ENCODE measurements at places on chromosomes 11 and 22.

GRCh38 chr22:42300259-42301076, 30.0 kb upstream of the TCF20 start:
- no peak for DNase-seq

GRCh38 chr11:77126861-77127234, 1.2 kb upstream of the MYO7A start:
- DNase-seq: no peak

- no peak for DNase-seq
Measured at GRCh38 chr11:127274328-127274676, 273.7 kb upstream of the KIRREL3 start.

DNA sequence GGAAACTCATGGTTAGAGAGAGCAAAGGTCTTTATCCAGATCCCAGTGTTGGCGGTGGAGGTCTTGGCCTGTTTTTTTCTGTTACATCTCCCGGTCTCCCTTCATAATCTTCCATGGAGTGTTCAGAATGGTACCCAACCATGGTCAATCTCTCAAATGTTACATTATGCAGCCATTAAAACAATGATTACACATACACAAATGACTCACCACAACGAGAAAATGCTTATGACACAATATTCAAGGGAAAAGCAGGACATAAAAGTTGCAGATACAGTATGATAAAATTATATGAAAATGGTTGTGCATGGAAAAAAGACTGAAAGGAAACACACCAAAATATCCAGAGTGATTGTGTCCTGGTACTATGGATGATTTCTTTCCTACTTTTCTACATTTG, 17.8 kb upstream of the CSNK1E start:
- no peak for DNase-seq

DNA sequence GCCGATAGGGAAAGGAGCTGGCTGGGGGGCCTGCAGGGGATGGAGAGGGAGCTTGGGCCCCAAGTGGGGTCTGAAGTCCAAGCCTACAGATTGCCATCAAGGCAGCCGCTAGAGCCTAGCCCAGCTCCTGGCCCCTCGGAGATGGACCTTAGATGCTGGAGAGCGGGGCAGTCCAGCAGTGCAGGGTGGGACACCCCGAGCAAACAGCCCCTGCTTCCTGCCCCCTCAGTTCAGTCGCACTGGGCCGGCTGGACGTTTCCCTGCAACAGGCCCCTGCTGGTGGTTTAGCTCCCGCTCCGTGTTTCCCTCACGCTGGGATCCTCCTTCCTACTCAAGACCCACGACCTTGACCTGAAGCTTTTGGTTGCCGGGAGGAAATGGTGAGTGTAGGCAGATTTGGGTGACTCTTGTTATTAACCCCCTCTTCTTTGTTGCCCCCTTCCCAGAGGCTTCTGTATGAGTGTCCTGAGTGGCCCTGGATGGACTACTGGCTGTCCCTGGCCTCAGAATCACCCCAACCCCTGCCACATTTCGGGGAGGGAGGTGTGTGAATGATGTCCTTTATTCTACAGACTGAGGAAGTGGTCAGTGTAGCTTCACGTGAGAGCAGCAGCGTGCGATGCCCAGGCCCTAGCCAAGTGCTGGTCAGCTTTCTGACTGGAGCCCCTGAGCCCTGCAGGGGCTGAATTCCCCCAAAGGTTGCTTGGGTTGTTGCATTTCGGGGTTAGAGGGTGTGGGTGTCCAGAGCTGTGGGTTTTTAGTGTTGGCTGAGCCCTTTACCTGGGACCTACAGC, 2.7 kb downstream of the ST3GAL4 start:
- DNase-seq: no peak

- DNase-seq: no peak
Measured at GRCh38 chr11:47967577-47968525, 12.5 kb upstream of the PTPRJ start.

- DNase-seq: no peak
Measured at GRCh38 chr22:42792909-42793847, 63.9 kb downstream of the ARFGAP3 start.

DNA sequence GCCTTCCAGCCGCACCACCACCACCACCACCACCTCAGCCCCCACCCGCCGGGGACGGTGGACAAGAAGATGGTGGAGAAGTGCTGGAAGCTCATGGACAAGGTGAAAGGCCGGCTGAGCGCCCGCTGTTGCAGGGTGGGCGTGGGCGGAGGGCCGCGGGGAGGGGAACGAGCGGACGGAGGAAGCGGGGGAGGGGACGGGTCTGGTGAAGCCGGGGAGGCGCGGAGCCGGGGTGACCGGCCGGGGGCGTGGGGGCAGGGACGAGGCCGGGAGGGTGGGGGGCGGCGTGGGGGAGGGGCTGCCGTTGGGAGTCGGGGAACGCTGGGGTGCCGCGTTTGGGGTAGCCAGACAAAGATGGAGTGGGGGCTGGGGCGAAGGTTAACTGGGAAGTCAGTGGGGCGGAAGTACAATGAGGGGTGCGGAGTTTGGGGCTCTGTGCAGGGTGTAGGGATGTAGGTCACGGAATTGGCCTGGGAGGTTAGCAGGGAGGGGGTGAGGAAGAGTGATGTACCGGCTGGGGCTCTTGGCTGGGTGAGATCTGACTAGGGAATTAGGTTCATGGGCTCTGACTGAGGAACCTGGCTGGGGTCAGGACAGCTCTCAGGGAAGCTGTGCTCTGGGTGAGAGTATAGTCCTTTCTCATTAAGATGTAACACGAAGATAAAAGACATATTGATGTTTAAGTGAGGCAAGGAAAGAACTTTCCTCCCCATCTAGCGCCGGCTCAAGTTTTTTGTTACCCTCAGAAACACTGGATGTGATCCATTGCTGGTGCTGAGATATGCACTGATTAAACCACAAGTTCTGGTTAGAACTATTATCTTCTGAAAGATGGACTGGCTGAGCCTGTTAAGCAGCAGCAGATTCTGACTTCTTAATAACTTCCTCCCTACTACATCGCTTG, 624 bp downstream of the CBL start:
- DNase-seq: no peak

DNA sequence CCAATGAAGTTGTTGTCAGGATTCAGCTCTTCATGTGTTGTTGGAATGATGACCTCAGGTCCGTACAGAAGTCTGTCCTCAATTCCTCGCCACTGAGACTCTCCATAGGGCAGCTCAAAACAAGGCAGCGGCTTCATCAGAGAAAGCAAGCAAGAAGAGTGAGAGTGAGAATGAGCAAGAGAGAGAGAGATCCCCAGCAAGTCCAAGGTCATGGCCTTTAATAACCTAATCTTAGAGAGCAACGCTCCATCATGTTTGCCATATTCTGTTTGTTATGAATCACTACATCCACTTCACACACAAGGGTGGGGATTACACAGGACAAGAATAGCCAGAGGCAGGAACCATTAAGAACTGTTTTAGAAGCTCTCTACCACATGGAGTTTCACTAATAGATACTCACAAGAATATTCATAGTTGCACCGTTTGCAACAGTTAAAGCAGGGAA, 23.3 kb upstream of the MMP7 start:
- no peak for DNase-seq

DNA sequence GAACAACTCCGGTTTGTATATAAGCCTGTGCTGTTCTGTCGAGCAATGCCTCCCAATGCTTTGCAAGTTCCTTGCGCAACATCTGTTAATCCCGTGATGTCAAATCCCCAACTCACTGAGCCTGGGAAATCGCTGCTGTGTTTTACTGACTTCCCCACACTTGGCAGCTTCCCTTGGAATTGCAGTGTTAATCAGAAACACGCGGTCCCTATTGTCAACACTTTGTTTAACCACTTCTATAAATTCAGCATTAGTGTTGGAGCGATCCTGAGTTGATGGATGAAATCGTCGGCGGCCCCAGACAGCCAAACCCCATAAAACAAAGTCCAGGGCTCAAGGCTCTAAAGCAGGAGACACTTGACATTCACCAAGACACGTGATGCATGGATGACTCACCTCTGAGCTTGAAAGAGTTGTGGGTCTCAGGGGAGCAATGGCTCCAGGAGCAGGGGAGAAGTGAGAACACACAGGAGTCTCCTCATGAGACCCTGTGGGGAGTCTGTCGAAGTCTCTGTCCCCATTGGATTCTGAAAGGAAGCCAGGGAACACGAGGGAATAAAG, 555.3 kb downstream of the MIAT start:
- no peak for DNase-seq

DNA sequence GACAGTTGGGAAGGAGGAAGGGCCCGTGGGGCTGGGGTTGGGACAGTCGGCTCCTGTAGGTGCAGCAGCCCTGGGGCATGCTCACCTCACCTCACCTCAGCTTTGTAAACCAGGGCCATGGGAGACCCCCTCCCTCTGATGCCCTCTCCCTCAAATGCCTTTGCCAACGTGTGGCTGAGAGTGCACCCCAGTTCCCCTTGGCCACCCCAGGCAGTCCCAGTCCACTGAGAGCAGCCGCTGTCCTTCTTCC, 4.2 kb upstream of the NEAT1 start:
- DNase-seq: no peak

GRCh38 chr11:134471087-134471715, 59.2 kb upstream of the B3GAT1 start:
- no peak for DNase-seq

- no peak for DNase-seq
Measured at GRCh38 chr11:5203366-5203765, 2.9 kb upstream of the OR51V1 start.

- DNase-seq: no peak
Measured at GRCh38 chr11:23727794-23728193, 769.1 kb upstream of the LUZP2 start.

GRCh38 chr11:6625832-6626420, 6.7 kb upstream of the TPP1 start:
- DNase-seq: no peak

DNA sequence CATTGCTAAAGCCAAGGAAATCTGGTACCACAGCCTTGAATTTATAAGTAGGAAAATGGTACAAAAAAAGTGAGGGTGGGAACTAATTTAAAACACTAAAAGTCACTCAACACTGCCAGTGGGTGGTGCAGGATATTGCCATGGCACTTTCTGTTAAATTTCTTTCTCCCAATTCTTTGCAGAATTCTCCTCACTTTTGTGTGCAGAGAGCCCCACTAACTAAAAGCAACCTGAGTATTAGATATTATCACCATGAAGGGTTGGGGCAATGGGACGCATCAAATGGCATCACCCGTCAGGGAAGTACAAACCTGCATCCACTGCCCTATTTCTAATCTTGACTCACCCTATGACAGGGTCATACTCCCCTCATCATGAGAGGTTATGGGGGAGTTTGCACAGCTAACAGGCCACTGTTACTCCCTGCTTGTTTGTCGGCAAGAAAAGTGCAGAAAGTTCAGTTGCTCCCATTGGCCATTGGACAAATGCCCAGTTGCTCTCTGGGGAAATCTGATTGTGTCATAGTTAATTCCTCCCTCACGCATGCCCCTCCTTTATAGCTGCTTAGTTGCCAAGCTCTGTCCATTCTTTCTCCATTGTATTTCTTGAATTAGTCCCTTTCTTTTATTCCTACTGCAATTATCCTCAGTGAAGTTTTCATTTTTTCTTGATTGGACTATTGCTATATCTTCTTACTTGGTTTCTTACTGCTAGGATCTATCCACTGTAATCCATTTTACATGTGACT, 93.8 kb upstream of the BLID start:
- no peak for DNase-seq

DNA sequence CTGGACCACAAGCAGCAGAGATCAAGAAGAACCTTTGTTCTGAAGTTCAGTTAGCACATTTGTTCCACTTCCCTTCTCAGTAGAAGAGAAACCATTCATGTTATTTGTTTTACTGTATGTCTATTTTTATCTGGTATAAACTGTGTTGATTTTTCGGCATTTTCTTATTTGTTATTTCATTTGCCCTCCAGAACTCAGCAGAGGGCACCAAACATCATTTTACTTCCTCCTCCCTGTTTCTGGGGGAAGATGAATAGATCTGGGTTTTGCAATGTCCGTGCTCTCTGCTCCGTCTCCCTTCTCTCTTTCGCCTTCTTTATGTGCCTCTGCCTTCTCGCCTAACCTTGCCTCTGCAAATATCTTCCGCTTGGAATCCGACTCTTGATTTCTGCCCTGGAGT, 366.9 kb downstream of the NTM start:
- no peak for DNase-seq

DNA sequence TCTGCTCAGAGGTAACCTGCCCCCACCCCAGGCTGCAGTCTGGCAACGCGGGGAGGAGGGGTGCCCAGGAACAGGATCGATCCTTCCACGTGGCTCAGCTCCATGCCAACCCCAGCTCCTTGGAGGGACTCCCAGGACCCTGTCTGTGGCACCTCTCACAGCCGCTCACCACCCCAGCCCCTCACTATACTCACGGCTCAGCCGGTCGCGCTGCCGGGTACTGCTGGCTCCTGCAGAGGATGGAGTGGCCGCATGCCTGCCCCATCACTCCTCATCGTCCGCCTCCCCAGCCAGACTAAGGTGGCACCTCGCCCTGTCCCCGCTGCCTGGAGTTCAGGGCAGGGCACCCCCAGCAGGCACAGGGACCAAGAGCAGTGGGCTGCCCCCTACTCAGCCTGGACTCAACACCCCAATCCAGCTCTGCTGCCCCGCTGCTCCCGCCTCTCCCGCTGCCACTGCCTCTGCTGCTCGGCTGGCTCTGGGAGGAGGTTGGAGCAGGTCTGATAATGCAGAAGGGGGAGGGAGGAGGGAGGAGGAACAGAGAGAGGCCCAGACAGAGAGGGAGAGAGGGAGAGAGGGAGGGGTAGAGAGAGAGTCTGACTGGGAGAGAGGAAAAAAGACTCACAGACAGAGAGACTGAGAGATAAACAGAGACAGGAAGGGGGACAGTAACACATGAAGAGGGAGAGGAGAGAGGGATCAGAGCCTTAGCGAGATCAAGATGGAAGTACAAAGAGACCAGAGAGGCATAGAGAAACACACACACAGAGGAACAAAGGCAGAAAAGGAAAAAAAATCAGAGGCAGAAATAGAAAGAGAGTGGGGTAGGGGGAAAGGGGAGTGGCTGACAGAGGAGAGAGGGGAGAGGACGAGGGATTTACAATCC, at the start of gene PDE2A:
Gene PDE2A, minus strand, starts transcription at position 480 of the 886 bp plus-strand sequence. Its CDS starts 215 bp downstream, at position 265.
- DNase-seq: no peak

DNA sequence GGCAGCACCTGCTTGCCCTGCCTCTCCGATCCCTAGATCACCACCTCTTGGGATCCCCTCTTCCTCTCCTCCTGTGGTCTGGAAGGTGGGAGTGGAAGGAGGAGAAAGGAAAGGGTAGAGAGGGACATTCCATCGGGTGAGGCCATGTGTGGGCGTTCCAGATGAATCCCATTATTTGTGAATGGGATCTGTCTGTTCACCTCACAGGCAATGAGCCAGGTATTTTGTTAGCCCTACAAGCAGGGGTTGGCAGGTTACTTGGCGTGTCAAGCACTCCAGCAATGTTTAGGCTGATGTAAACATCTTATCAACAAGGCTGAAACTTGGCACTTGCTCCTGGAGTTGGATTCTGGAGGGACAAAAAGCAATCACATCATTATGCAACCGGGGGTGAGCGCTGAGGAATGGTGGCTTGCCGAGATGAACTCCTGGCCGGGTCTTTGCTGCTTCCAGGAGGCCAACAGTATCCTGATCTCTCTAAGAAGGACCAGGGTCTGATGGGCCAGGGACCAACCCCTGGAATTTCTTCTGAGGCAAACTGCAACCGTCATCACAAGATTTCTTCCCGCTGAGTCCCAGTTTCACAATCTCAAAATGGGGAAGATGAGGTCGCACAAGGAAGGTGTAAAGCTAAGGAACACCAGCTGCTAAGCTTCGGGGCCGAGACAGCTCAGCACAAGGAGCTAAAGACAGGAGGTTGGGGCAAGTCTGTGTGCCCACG, 7.8 kb downstream of the ADAMTS8 start:
- DNase-seq: no peak

Data from activated CD8-positive, alpha-beta memory T cell treated with anti-CD3 and anti-CD28 coated beads for 1 hour (primary cell).